ENCODE measurements at places on chromosomes 6 and 20.

- DNase-seq: no peak
Observed at GRCh38 chr20:9838035-9838377, 870 bp downstream of the PAK5 start.

- no peak for DNase-seq
Observed at GRCh38 chr6:28653876-28654275, 128.2 kb downstream of the GPX5 start.

GRCh38 chr6:135092724-135093123 lies 38.1 kb upstream of the HBS1L start:
- DNase-seq: no peak

DNA sequence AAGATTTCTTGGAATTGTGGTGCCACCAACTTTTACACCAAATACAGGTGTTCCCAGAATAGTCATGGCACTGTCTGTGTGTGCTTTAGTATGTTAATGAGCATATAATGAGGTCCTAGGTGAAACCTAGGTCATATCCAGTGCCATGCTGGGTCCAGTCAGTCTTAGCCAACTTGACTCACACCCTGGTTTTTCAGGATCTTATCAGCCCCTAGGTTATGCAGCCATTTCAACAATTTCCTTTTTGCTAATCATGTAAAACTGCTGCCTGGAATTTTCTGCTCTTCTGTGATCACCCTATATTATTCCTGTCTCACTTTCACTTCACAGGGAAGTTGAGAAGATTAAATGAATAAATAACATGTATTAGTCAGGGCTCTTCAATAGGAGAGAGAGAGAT lies 23.7 kb downstream of the SDHAF4 start:
- no peak for DNase-seq

GRCh38 chr6:6583836-6584235 lies 4.7 kb upstream of the LY86 start:
- DNase-seq: no peak

DNA sequence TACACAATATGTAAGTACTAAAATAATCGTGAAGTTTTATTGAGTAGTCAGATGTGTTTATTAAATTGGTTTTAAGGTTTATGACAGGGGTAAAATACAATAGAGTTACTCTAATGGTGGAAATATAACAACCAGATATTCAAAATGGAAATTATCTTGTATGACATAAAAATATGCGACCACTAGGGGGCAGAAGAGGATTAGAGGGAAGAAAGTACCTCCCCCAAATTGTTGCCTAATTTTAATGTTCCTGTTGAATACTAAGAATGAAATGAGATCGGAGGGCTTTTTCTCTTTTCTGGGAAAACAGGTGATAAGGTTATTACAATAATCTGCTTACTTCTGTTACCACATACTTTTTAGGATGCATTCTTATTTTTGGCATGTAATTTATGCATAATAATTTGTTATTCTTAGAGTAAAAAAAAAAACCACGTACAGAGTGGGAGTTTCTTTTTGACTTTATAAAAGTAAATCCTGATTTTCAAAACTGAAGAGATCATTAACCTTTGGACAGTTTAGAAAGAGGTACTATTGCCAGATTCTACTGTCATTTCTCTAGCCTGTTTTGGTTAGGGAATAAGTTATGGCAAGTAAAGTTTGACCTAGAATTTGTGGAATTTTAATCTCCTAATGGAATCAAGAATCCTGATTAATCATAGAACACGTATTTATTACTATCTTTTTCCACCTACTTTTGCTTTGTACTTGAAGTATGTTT lies 159.2 kb downstream of the CD109 start:
- peak; percentile 83 for DNase-seq

All from inflammatory macrophage (primary cell).